ENCODE measurements at places on chromosomes 11 and 22.

DNA sequence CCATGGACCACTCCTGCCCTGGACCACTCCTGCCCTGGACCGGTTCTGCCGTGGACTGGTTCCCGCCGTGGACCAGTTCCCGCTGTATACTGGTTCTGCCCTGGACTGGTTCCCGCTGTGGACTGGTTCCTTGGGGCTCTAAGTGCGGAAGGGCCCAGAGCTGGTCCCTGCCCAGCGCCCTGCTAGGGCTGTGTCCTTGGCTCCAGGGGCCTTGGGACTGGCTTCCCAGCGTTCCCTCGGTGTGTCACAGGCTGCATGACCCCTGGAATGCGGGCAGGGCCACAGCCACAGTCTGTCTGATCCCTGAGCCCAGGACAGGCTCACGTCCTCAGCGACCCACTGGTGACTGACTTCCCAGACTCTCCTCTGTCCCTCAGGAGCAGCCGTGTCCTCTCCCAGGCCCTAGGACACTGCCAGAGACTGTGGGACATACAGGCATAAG, 412.2 kb downstream of the TBC1D22A start:
- no peak for DNase-seq

DNA sequence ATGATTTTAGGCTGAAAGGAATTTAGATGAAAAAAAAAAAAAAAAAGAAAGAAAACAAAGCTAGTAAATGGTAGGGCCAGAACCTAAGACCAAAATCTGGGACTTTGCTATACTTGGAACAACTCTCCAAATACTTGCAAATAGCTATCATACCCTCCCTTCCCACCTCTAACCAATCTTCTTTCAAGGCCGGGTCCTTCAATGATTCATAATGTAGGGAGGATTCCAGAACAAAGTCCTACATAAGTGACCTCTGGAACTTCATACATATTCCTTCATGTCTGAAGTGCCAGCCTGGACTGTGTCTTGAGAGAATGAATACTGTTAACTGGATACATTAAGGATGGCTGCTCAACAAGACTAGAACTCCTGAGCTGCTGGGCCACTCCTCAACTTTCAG, 9.9 kb downstream of the STK33 start:
- no peak for DNase-seq

- peak; percentile 65 for DNase-seq
Measured at GRCh38 chr11:66126064-66126463, 56.0 kb downstream of the PACS1 start.

DNA sequence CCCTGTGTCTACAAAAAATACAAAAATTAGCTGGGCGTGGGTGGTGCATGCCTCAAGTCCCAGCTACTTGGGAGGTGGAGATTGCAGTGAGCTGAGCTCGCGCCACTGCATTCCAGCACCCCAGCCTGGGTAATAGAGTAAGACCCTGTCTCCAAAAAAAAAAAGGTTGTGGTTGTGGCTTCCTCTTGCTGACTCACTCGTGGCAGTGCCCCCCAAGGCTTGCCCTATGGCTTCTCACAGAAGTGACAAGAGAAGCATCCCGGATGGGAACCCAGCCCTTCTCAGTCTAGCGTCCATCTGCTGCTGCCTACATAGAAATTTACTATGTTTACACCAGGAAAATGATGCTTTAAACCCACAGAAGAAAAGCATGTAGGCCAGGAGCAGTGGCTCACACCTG, 68.5 kb upstream of the PITPNB start:
- DNase-seq: no peak

GRCh38 chr22:33188326-33188725, 130.1 kb upstream of the SYN3 start:
- DNase-seq: no peak

- no peak for DNase-seq
Measured at GRCh38 chr11:21446939-21447590, 745.8 kb upstream of the ANO5 start.
